NCI-H146 (cell line): ENCODE measurements at places on chromosomes 7 and 10.

- no peak for DNase-seq
Measured at GRCh38 chr7:66323114-66323796, 118.1 kb downstream of the TPST1 start.

- DNase-seq: no peak
Measured at GRCh38 chr10:103710490-103710889, 144.9 kb downstream of the SH3PXD2A start.

DNA sequence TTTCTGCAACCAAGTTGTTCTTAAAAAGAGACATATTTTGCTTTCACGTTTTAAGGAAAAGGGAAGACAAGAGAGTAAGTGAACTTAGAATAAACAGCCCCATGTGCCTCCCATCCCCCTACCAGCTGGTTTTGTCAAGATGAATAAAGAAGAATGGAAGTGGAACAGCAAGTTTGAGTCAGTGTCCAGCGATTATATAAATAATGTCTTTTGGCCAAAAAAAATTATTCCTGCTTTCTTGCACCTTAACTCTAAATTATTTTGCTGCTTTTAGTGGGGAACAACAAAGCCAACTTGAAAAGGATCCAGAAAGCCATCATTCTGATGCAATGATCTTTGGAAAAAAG is 82.4 kb upstream of the TRIL start:
- no peak for DNase-seq

DNA sequence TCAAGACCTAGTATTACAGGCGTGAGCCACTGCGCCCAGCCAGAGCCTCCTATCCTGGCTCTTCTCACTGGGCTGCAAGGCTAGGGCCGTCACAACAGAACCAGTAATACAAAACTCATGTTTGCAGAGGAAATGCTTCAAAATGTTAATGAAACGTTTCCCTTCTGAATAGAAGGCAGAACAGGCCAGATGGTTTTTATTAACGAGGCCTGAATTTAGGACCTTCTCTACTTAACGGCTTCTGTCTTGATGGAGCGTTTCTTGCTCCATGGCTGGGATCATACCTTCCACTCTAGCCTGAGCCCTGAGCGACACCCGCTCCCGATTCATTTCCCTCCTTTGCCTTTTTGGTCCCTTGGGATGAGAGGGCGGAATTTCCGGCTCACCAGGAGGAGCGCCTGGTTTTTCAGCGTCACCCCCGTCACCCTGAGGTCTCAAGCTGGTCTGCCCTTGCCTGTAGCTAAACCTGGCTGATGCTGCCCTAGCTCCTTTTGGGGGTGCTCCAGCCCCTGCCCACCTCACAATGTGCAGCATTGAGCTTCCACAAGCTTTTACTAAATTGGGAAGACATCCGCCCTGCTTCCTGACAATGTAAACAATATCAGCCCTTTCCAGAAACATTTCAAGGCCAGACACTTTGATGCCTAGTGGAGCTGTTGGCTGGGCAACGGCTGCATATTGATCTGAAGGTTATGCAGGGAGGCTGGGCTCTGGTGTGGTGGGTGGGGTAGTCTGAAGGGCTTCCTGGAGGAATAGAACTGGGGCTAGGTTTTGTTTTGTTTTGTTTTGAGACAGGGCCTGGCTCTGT is 5.2 kb downstream of the CLIP2 start:
- no peak for DNase-seq

GRCh38 chr10:69576334-69577011 is 3.3 kb upstream of the NEUROG3 start:
- no peak for DNase-seq

GRCh38 chr10:47235484-47235883 is 64.5 kb upstream of the GDF10 start:
- no peak for DNase-seq

- no peak for DNase-seq
Measured at GRCh38 chr7:72437061-72437585, 25.0 kb upstream of the CALN1 start.

GRCh38 chr7:140653319-140654108 is 12.9 kb upstream of the DENND2A start:
- DNase-seq: peak; percentile 79

DNA sequence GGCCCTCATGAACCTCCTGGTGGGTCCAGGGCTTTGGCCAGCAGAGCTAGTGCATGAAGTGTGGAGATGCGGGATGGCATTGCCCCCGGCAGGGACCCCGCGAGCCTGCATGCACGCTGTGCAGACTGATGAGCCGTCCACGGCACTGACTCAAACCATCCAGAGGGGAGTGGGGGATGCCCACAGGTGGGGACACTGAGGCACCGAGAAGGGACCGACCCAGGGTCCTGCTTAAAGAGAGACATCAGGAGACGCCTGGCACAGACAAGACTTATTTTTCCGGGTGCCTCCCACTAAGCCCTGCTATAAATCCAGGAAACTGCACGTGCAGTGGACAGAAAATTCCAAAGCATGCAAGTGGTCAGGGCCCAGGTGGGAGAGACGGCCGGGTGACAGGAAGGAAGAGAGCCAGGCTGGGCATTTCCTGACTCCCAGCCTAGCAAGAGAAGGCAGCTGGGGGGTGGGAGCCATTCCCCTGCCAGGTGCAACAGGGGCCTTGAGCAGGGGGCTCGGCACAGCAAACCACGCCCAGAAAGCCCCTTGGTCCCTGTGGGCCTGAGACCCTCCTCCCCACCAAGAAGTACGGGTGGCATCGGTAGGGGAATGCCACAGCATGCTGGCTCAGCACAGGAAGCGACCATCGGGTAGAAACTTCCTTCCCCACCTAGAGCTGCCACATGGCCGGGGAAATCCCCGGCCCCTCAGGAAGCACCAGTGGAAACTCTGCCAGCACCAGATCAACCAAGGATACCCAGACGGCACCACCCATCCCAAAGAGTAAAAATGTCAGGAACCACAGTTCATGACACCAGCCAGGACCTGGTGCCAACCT is 91.5 kb downstream of the FOXL3 start:
- no peak for DNase-seq

DNA sequence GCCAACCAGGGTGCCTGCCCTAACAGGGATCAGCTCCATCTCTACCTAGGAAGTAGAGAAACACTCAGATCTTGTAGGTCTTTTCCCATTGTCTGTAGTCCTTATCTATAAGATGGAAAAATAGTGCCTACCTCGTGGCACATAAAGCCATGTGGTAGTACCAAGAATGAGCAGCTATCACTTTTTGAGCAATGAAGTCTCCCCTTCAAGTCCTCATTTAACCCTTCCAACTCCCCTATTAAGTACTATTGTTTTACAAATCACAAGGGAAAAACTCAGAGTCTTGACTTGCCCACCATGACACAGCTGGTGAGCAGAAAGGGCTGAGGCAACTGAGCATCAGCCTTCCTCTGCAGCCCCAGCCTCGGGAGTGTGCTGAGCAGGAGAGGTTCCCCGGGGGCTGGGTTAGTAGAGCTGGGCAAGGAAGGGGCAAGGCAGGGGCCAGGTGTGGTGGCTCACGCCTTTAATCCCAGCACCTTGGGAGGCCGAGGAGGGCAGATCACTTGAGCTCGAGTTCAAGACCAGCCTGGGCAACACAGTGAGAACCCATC is 3.3 kb downstream of the FRAT2 start:
- DNase-seq: no peak

DNA sequence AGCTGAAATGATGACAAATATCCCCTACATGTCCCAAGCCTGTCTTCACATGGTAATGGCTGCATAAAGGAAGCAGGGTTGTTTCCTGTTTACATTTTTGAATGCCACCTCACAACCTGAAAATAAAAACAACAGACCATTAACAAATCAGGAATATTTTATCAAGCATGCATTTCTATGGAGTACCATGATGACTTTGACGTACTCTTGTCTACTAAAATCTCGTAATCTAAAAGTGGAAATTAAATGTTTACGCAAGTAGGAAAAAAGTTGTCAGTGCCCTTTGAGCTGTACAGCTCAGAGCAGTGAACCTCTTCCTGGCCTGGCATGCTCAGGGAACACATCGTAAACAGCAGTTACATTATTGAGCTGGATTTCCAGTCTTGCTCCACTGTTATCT is 194.1 kb downstream of the INHBA start:
- no peak for DNase-seq

GRCh38 chr10:110311357-110311949 is 6.7 kb upstream of the SMNDC1 start:
- DNase-seq: peak; percentile 61

- DNase-seq: no peak
Measured at GRCh38 chr10:70534281-70534680, 55.7 kb downstream of the PALD1 start.

DNA sequence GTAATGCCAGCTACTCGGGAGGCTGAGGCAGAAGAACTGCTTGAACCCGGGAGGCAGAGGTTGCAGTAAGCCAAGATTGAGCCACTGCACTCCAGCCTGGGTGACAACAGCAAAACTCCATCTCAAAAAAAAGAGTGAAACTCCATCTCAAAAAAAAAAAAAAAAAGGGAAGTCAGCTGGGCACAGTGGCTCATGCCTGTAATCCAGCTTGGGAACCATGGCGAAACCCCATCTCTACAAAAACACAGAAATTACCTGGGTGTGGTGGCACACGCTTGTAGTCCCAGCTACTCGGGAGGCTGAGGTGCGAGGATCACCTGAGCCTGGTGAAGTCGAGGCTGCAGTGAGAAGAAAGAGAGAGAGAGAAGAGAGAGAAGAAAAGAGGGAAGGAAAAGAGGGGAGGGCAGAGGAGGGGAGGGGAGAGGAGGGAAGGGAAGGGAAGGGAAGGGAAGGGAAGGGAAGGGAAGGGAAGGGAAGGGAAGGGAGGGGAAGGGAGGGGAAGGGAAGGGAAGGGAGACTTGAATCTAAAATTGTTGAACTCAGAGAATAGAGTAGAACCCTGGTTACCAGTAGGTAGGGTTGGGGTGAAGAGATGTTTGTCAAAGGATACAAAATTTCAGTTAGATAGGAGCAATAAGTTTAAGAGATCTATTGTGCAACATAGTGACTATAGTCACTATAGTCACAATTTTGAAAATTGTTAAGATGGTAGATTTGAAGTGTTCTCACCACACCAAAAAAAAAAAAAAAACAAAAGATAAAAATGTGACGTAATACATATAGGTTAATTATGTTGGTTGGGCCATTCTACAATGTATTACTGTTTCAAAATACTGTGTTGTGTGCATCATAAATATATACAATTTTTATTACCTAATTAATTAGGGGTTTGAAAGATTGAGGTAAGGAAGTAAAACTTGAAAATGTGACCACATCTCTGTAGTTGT is 2.5 kb downstream of the SLC16A9 start:
- DNase-seq: no peak

GRCh38 chr10:7301006-7301778 is 109.6 kb downstream of the SFMBT2 start:
- no peak for DNase-seq

GRCh38 chr10:27890971-27891370 is 107.9 kb downstream of the ODAD2 start:
- no peak for DNase-seq

- no peak for DNase-seq
Measured at GRCh38 chr7:115135769-115136410, 214.0 kb downstream of the MDFIC start.

- DNase-seq: no peak
Measured at GRCh38 chr7:88140947-88141346, 78.9 kb downstream of the SRI start.

DNA sequence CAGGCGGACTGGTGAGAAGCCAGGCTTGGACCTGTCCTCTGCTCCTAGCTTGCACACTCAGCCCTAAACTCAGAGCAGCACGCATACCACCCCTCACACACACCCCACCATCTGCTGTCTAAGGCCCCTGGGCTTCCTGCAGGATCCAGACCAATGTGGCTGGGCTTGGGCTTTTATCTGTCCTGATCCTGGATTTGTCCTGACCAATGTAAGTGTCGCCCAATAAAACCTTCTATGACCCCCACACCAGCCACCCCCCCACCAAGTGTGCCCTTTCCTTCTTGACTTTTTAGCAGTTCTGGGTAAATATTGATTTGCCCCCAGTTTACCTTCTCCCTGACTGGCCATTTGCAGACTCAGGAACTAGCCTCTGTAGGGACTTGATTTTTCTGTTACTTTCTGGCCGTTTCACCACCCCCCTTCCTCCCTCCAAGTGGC is 1.7 kb upstream of the HOXA13 start:
- no peak for DNase-seq

DNA sequence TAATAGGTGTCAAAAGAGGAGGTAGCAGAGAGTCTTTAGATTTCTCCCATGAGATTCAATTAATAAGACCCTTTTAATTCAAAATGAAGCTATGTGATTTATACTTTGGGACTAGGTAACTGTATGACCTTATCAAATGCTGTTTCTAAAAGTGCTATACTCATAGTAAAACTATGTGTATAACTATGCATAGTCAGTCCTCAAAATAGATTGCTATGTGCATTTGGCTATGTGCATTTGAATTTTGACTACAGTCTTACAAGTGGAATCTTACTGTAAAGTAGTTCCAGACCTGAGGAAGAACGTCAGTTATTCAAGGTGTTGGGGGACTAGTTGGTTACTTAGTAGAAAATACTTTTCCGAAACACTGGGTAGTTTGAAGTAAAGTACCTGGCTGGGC is 36.9 kb downstream of the ADD3 start:
- no peak for DNase-seq

- peak; percentile 86 for DNase-seq
Measured at GRCh38 chr10:3948843-3949242, 163.8 kb upstream of the KLF6 start.

GRCh38 chr10:24434961-24435360 is 226.0 kb downstream of the KIAA1217 start:
- DNase-seq: no peak

DNA sequence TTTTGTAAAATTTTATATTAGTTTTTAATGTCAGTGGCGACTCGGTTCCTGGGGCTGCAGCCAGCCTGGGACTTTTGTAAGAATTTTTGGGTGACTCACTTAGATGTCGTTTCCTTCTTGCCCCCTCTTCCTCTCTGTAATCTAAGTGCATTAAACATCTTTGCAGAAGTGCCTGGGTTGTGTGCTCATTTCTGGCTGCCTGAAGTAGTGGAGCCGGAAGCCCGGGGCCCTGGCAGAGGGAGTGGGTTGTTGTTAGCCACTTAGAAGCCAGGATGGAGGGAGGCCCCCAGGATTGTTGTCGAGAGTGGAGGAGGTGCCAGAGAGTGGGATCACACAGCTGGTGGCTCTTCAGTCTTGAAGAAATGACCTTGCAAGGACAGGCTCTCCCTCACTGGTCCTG is 11.0 kb upstream of the TRIM8 start:
- no peak for DNase-seq

DNA sequence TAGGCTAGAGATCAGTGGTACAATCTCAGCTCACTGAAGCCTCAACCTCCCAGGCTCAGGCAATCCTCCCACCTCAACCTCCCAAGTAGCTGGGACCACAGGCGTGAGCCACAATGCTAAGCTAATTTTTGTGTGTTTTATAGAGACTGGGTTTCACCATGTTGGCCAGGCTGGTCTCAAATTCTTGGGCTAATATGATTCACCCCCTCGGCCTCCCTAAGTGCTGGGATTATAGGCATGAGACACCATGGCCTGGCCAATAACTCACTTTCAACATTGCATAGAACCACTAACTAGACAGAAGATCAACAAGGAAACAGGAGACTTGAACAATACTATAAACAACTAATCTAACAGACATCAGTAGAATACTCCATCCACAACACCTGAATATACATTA is 191.7 kb downstream of the LRRN3 start:
- DNase-seq: no peak

DNA sequence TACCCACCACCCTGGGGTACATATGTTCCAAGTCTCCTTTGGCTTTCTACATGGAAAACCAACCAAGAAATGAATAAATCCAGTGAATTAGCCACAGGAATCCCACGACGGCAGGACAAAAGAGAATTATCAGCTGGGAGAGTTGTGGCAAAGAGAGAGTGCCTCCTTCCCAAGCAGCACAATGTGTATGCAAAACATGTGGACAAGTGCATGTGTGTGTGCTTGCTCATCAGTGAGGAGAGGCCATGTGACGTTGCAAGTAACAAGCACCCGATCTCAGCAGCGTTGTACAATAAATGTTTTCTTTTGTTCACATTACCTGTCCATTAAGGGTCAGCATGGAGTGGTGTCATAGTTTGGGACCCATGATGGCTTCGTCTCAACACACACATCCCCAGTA is 50.0 kb upstream of the EMX2 start:
- DNase-seq: no peak
